ENCODE measurements at places on chromosomes 5 and 9.

DNA sequence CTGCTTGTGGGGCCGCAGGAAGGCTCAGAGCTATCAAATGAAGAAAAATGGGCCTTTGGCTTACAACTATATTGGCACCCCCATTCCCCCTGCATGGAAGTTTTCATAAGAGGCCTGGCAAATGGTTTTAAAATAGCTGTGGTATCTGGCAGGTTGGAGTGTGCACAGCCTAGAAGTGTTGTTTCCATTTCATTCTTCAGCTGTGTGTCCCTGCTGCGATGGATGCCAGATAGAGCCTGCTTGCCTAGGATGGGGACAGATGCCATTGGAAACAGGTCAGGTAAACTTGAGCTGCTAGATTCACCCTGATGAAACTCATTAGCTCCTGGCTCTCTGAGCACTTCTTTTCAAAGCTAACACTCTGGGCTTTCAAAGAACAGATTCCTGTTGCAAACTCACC is 183.3 kb downstream of the IRX1 start:
- no peak for DNase-seq

GRCh38 chr5:124651663-124652513 is 94.6 kb downstream of the ZNF608 start:
- DNase-seq: no peak

DNA sequence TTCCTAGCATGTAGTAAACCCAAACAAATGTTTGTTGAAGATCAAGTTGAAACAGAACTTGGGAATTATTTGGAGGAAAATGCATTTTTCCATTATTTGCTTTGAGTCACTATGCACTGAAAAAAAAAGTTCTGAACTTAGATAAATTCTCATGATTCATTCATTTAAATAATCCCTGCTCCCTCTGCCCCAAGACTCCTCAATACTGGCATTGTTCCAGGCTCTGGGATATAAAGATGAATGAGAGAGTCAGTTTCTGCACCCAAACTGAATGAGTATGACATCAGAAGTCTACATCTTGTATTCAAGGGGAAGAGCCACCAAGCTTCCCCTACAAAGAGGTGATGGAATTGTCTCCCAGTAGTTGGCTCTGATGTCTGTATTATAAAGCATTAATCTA is 123.9 kb downstream of the SEC61B start:
- DNase-seq: no peak

DNA sequence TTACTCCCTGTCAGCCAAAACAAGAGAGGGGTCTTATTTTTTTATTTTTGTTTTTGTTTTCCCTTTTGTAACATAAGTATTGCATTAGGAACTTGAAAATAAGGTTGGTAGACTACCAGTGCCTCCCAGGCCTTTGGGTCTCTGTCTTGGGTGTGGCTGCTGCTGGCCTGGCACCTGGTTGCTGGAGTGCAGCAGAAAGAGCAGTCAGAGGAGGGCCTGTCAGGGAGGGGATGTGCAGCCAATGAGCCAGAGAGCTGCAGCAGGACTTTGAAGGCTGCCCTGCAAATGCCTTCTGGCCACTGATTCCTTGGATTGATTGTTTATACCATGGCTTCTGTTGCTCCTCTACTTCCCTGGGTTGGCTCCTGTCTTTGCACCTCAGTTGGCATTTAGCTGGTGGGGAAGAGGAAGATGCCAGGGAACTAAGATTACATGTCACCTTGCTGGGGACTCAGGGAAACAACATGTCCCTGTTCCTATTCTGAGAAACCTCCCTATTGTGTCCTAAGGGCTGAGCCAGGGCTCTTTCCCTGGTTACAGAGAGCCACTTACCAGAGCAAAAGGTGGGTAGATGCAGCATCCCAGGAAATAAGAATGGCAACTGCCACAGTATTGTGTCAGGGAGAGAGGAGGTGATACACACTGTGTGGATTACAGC is 66.6 kb downstream of the ANGPTL2 start:
- DNase-seq: peak; percentile 43

DNA sequence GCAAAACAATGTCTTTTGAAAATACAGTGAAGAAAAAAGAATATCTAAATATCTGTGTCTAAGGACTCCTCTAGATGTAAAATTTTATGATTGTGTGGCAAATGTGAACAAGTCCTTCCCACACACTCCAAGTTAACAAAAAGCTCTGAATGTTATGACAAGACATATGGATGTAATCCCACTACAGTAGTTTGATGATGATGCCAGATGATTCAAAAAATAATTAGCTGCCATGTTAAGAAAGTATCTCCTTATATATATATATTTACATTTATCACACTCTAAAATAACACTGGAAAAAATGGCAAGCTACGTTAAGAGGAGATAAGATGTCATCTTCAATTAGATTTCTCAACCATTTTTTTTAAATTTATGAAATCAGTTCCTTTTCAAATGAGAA is 178.5 kb downstream of the NFIB start:
- no peak for DNase-seq

DNA sequence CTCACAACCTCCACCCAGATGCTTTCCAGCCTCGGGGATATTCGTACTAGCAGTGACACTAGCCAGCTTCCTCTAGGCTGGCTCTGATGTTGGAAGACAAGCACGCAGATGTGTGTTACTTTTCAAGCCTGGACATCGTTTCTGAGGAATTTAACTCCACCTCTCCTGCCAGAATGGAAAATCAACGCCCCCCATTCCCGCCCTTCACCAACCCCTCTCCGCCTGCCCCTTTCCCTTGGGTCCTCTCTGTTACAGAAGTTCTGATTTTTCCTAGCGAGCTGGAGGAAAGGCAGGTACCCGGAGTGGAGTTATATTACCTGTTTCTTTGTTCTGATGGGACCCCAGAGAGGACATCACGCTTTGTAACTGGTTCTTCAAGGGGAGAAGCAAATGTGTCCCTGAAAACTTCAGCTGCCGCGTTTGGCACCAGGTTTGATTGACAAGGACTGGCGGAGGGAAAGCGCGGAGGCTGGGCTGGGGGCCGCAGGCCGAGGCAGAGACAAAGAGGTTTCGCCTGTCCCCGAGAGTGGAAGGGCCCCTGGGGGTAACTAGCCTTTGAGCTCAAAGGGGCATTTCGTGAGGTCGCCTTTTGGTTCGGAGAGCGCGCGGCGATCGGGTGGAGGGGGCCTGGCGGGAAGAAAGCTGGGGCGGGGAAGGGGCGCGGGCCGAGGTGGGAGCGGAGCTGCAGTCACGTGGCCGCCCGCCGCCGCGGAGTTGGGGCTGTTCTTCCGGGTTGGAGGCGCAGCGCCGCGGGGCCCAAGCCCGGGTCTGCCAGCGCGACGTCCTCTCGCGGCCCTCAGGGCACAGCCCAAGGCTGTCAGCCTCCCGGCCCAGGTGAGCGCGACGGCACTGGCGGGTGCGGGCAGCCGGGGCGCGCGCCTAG is at the start of gene NNT:
NNT (plus strand) TSS at position 720 of the 883 bp plus-strand sequence. CDS start 6,016 bp downstream, outside the sequence.
- no peak for DNase-seq

DNA sequence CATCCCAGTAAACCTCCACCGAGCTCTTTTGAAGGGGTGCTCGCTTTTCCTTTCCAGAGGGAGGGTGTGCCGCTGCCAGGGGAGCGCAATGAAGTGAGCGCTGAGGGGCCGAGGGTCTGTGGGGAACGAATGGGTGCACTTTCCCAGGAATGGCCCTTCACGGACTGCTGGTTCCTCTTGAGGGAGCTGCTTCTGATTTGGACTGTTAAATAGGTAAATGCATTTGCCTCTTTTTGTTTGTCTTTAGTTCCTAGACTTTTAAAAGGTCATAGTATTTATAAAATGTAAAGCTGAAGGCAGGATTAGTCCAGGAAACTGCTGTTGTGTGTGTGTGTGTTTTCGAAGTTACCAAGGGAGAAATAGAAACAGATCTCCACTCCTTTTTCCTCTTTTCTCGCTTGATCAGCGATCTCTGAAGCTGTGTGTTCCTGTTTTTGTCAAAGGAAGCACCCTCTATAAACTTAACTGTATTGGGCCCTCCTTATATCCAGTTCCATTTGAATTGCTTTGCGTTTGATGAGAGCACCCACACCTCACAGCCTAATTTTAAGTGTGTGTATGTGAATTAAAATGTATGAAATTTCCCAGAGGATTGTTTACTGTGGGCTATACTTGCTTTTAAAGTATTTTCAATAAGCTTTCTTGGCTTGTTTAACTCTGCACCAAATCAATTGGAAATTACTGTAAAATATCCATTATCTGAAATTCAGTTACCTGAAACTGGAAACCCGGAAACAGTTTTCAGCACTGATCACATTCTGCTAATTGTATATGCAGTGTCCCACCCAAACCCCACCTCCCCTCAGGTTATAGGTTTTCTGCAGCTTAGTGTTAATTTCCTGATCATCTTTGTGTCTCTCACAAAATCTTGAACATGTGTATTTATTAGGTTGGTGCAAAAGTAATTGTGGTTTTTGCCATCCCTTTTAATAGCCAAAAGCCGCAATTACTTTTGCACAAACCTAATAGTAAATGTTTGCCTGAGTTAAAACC is 966 bp downstream of the SNX2 start:
- no peak for DNase-seq

- no peak for DNase-seq
Observed at GRCh38 chr5:15959370-15960164, 220.0 kb downstream of the MARCHF11 start.

GRCh38 chr9:117325110-117325731 is 89.6 kb downstream of the ASTN2 start:
- DNase-seq: no peak

DNA sequence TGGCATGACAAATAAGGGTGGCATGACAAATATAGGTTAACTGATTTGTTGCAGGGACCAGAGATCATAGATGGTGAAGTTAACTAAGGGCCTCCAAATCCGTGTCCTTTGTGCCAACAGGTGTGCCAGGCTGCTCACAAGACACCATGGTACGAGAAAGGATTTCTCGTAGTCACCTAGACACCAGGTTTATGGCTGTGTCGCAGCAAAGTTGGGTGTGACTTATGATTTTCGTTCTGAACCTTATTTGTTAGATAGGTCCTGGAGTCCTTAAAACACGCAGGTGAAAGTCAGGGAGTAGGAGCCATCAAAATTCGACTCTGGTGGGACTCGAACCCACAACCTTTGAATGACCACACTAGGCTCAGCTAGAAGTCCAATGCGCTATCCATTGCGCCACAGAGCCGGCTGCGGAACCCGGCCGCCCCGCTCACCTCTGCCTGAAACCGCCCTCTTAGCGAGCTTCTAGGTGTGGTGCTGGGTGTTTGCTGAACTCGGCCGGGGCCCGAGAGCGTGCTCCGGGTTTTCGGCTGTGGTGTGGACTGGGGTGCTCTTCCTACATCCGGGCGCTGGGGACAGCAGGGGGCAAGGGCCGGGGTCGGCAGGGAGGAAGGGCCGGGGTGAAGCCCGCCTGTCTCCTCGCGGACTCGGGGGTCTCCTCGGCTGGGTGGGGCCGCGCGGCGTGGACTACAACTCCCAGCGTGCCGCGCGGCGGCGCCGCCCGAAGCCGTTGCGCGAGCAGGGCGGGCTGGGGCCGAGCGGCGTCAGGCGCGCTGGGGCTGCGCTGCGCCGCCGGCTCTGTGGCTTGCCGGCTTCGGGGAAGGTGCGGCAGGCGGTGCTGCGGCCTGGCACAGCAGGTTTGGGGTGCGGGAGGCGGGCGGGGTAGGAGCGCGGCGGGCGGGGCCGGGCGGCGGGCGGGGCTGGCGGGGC is at the start of gene SLC27A4:
SLC27A4 (plus strand) TSS at position 767 of the 930 bp plus-strand sequence. CDS start 2,606 bp downstream, outside the sequence.
- DNase-seq: no peak

DNA sequence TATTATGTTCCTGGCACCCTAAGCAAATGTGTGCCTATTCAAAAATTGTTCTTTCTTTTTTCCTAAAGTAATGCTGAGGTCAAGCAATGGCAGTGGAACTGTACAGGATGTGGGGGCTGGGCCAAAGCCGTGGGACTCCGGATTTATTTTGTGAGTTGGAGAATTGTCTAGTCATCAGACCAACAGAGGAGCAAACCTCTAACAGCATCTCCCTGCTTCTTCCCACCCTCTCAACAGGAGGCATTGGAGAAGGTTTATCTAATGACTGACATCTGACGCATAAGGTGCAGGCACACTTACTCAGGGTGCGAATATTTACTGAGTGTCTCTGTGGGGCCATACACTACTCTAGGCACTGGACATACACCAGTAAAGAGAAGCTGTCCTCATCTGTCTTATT is 38.6 kb downstream of the MARCHF11 start:
- no peak for DNase-seq

DNA sequence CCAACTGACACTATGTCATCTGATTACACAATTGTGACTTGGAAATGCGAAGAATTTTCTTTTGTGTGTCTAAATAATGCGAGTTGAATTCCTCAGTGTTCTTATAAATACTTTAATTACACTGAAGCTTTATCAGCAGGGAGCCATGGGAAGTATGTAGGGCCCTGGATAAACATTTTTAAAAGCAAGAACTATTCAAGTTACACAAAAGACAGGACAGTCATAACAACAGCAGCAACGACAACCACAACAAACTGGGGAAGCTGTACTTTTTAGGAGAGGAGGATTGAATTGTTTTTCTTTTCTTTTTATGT is 250.3 kb upstream of the ZNF608 start:
- no peak for DNase-seq

DNA sequence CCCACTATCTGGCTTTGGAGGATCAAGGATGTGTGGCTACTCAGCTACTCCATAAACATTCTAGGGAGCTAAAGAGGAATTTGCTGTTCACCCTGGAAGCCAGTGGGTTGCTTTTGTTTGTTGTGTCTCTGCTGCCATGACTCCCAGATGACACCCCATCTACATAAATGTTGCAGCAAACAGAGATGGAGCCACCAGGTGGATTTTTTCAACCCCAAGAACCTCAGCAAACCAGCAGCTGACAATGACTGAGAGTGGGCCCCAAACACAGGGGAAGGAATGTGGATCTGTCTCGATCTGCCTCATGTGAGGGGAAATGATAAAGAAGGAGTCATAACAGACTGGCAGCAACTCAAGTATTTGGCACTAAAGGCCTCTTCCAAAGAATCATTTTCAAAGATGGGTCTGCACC is 132.7 kb upstream of the TNC start:
- DNase-seq: no peak
